ENCODE measurements at places on chromosomes 13 and 19.
A peak's percentile ranks its signal among the peaks of the same experiment; 100 is the strongest.

GRCh38 chr13:72458701-72459100 lies 268.7 kb downstream of the MZT1 start:
- peak; percentile 67 for DNase-seq

GRCh38 chr19:45451131-45451849 lies 16.5 kb upstream of the FOSB start:
- DNase-seq = peak; percentile 53

DNA sequence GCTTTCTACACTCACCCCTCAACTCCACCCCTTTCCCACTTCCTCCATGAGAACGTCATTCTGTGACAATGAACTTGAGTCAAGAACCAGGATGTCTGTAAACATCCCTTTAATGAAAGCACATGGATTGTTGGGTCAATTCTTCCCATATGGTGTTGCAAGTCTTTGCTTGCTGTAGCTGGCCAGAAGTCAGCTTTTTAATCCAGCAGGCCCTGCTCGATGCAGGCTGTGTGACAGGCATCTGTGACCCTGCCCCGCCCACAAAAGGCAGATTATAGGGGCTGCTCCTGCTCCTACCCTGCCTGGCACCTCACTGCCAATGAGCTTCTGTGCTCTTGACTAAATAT lies 78.0 kb downstream of the STARD13 start:
- peak; percentile 79 for DNase-seq

DNA sequence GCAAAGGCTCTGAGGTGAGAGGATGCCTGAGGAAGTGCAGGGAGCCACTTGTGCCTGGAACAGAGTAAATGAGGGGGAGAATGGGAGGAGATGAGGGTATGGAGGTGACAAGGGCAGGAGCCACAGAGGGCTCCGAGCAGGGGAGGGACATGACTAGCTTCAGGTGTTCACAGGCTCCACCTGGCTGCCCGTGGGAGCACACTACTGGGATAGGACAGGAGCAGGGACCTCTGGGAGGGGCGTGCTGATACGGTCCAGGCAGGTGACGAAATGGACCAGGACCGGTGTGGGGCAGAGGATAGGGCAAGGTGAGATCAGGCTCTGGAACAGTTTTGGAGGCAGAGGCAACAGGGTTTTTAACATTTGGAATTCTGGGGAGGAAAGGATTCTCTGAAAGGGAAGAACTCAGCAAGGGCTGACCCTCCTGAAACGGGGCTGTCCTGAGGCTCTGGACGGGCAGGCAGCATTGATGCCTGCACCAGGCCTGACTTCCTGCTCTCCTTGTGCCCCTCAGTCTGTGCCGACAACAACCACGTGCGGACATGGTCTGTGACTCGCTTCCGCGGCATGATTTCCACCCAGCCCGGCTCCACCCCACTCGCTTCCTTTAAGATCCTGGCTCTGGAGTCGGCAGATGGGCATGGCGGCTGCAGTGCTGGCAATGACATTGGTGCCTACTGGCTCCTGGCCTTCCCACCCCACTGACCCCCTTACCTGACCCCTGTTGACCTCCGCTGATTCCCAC lies 11.6 kb downstream of the SHKBP1 start:
- DNase-seq = peak; percentile 71

GRCh38 chr19:435707-436412 lies 25.0 kb downstream of the SHC2 start:
- DNase-seq = no peak

- no peak for DNase-seq
Measured at GRCh38 chr13:108005231-108005630, 210.1 kb downstream of the LIG4 start.

DNA sequence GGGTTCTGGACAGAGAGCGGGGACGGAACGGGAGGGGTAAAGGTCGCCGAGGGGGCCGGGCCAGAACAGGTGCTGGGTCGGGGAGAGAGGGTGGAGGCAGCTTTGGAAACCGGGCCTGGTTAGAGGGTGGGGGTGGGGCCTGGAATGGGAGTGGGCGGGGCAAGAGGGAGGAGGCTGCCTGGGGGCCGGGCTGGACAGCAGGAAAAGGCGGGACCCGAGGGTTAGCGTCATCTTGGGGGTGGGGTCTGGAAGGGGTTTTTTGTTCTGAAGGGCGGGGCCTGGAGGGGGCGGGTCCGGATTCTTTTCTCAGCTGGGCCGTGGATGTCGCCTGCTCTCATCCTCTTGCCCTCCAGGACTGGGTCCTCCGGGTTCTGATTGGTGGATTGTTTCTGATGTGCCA lies 4.3 kb upstream of the ZNF813 start:
- DNase-seq = peak; percentile 43

DNA sequence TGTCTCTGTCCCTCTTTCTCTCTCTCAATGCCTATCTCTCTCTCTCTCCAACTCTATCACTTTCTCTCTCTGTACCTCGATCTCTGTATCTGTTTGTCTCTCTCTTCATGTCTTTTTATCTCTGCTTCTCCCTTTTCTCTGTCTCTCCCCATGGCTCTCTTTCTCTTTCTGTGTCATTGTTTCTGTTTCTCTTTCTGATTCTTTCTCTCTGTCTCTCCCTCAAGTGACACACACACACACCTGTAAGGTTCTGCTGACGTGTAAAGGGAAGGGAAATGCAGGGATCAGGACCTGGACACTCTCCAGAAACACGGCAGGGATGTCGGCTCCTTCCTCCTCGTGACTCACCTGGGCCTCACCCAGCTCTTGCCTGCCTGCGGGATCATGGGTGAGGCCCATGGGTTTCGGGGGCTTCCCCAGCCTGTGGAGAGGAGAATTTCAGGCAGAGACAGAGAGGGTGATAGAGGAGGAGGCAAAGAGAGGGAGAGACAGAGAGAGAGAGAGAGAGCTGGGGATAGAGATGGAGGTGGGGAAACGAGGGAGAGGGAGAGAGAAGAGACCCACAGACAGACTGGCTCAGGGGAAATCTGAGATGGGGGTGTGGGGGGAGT lies 5.4 kb upstream of the PLAUR start:
- DNase-seq = peak; percentile 23

- peak; percentile 96 for DNase-seq
Measured at GRCh38 chr19:46788262-46788967, at the start of gene SLC1A5. Gene SLC1A5 (minus strand): TSS chr19:46788594. CDS start chr19:46787965, 629 bp downstream.

DNA sequence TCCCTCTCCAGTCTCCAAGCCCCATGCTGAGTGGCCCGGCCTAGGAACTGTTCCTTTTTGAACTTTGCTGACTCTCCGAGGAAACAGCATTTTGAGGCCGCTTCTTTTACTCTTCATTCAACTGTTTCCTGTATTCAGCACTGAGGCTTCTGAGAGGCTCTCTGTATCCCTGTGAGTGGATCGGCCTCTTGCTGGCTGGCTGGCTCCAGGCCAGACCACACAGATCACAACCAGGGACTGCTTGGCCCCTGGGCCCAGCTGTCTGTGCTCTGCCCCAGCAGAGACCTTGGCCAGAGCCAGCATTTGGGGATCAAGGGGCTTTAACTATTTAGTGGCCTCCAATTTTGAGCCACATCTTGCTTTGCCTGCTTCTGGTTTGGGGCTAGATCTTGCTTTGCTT lies 75.6 kb upstream of the KL start:
- peak; percentile 58 for DNase-seq

DNA sequence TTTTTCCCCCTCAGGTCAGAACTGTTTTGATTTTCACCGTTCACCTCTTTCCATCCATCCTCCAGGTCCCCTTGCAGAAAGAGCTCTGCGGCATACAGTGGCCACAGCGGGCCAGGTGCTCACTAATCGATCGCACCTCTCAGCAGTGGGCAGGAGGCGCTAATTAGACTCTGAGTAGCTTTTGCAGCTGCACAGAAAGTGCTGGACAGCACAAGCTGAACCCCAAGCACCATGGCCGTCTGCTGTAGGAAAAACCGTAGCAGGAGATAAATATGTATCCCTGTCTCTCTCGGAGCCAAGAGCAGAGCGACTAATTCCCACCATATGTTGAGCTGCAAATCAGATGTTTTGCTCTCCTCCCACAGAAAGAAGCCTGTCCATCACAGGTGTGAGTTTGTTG lies 54.4 kb downstream of the PEX11G start:
- DNase-seq = no peak

- no peak for DNase-seq
Measured at GRCh38 chr19:15913830-15914229, 16.0 kb upstream of the CYP4F2 start.

DNA sequence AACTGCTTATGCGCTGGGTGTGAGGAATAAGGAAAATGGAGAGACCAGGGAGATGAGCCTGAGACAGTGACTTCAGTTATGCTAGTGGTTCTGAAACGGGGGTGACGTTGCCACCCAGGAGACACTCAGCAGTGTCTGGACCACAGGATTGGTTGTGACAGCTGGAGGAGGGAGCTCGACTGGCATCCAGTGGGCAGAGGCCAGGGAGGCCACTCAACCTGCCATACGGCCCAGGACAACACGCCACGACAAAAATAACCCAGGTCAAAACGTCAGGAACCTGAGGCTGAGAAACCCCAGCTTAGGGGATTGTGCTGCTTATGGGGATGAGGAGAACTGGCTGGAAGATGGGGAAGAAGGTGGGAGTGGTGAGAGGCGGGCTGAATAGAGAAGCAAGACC lies 10.4 kb downstream of the ZSCAN5A start:
- no peak for DNase-seq

GRCh38 chr19:47021536-47022139 lies 2.0 kb downstream of the NPAS1 start:
- peak; percentile 20 for DNase-seq

DNA sequence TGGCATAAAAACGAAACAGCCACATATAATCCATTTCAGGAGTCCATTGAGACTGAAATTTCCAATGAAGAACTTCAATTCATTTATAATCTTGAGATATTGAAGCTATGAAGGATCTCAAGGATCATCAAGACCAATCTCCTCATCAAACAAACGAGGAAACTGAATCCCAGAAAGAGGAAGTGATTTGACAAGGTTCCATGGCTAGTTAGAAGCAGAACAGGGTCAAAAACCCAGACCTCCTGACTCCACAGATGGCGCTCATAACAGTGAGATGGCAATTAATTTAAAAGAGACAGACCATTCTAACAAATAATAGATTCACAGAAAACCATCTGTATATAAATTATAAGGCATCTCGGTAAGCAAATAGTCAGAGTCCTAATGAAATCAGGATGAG lies 229.7 kb downstream of the KCTD12 start:
- DNase-seq = no peak

DNA sequence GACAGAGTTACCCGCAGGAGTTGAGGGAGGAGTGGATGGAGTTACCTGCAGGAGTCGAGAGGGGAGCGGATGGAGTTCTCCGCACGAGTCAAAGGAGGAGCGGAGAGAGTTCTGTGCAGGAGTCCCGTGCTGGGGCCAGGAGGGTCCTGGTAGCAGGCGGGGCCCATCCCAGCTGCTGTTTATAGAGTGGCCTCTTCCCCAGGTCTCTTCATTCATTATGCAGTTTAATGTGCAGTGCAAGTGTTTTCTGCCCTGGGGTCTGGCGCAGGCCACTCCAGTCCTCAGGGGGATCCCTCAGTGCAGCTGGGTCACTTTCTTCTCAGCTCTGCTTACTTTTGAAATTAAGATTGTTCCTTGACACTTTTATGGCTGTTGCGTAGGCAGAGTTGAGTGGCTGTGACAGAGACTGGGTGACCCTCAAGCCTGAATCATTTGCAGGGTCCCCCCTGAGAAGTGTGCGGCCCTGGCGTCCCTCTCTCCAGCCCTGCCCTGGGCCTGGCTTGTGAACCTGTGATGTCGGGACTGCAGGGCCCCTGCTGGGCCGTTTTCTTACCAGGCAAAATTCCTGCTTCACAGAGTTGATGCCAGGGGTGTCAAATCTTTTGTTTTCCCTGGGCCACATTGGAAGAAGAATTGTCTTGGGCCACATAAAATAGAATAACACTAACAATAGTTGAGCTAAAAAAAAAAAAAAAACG lies 17.9 kb downstream of the TFDP1 start:
- no peak for DNase-seq

GRCh38 chr13:102678339-102679107 lies 16.3 kb downstream of the METTL21C start:
- DNase-seq = no peak

GRCh38 chr13:73304442-73304841 lies 245.6 kb downstream of the KLF5 start:
- no peak for DNase-seq

- no peak for DNase-seq
Measured at GRCh38 chr13:34139660-34140227, 321.8 kb downstream of the RFC3 start.

- DNase-seq = no peak
Measured at GRCh38 chr19:49872245-49873128, 4.7 kb downstream of the AKT1S1 start.

DNA sequence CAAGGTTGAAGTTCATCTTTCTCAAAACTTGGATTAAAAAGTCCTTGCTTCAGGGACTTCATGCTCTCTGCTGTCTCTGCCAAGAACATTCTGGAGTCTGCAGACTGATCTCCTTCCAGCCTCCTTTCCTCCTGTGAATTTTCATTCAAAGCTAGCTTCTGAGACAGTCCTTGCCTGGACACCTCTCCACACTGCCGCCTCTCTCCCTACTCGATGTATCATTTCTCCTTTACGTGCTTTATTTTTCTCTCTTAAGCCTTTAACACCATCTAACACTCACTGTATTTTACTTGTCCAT lies 238.8 kb downstream of the COL4A1 start:
- no peak for DNase-seq

- DNase-seq = no peak
Measured at GRCh38 chr19:3516675-3517207, 10.6 kb downstream of the FZR1 start.

GRCh38 chr13:99269627-99270241 lies 11.6 kb upstream of the GPR18 start:
- DNase-seq = peak; percentile 81

GRCh38 chr19:54653181-54653809 lies 9.5 kb upstream of the LILRB4 start:
- peak; percentile 3 for DNase-seq

GRCh38 chr13:91245288-91245687 lies 102.2 kb upstream of the MIR17HG start:
- no peak for DNase-seq

DNA sequence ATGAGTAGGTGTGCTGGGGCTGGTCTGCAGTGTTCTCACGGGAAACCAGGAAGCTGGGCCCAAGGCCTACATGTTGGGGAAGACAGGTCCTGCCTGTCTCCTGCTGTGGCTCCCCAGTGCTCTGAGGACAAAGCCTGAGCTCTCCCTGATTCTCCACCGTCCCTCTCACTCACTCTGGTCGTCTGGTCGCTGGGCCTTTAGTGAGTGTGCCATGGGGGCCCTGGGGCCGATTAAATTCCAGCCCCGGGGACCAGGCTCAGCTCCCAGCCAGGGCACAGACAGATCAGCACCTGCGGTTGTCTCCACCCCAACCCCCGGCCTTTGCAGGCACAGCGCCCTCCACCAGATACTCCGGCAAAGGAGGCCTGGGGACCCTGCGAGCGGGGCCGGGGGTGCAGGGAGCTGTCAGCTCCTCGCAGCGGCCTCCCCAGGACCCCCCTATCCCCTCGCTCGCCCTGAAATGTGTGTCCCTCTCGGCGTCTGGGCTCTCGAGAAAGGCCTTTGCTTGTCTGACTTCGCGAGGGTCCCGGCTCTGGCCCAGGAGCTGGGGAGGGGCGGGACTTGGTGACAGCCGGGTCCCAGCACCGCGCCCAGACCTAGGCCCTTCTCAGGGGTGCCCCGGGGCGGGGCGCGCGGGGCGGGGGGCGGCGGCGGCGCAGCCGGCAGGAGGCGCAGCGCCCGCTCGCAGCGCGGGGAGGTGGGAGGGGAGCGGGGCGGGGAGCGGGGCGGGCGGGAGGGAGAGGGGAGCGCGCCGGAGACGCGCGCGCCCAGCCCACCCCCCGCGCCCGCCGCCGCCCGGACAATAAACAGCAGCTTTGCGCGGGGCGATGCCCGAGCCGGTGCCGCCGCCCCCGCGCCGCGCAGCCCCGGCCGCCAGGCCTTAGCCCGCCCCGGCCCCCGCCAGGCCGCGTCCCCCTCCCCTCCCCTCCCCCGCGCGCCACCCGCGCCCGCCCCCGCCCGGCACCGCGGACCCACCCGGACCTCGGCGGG lies at the start of gene PALM:
PALM (plus strand) TSS at position 782 of the 990 bp plus-strand sequence. CDS start 212 bp downstream, outside the sequence.
- DNase-seq = no peak

GRCh38 chr13:32254916-32255723 lies 60.0 kb downstream of the ZAR1L start:
- DNase-seq = no peak

Data from fibroblast of lung (primary cell).